ENCODE measurements at places on chromosomes 3 and 15.

GRCh38 chr3:3693593-3693992, 105.6 kb upstream of the LRRN1 start:
- DNase-seq = no peak

DNA sequence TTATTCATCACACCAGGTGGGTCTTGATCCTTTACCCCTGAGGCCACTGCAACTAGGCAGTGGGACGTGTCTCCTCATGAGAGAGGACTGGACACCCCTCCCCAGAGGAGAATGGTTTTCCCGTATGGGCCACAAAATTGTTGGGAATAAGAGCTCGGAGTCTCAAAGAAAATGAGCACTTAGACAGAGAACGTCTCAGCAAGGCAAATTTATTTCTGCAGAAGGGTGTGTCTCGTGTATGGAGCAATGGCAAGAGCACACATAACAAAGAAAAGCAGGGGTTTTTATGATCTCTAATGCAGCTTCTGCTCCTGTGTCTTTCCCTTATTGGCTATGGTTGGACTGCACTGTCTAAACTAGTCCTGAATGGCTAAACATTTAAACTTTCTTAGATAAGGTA, 803.5 kb downstream of the PLOD2 start:
- no peak for DNase-seq

- DNase-seq = no peak
These were observed 98.6 kb upstream of the PRR20G start for GRCh38 chr3:127386490-127386889.

DNA sequence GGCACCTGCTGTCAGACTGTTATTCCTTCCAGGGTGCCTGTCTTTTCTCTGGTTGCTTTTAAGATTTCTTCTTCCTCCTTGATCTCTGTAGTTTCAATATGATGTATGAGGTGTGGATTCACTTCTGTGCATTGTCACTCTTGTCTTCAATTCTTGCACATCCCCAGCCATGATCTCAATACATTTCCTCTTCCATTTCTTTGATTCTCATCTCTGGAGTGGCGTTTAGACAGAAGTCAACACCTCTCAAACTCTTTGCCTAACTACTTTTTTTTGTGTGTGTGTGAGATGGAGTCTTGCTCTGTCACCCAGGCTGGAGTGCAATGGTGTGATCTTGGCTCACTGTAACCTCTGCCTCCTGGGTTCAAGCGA, 224.4 kb upstream of the LYSMD4 start:
- DNase-seq = no peak

DNA sequence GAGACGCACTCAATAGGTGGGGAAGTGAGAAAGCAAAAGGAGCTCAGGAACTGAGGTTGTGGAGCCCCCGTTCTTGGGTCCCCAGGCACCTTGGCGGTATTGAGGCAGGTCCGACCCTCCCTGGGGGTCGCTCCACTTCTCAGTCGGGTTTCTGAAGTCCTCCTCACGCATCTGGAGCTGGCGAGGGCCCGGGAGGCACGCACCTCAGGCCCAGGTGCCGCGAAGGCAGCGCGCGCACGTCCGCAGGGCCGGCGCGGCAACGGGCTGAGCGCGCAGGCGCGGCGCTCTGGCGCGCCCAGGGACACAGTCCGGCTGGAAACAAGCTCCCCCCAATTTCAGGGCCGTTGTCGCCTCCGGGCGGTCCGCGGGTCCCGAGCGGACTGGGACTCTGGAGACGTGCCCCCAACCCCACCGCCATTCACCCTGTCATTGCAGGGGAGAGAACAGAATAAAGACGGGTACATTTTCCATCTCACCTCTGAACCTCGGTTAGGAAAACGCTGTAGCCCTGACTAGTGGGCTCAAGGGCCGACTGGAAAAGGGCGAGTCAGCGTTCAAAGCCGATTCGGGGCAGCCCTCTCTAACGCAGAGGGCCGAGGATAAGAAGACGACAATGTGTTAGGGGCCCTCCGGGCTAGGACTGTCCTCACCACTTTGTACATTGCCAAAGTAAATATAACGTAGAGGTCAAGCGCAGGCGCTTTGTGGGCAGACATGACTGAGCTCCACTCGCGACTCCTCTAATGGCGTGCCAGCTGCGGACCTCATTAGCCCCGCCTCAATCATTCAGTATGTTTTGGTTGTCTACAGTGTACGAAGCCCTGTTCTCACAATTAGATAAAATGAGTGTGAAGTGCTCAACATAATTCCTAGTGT, at the start of gene ZNF770:
ZNF770 (minus strand) TSS at position 261 of the 876 bp plus-strand sequence. CDS start 4,853 bp downstream, outside the sequence.
- peak; percentile 16 for DNase-seq

DNA sequence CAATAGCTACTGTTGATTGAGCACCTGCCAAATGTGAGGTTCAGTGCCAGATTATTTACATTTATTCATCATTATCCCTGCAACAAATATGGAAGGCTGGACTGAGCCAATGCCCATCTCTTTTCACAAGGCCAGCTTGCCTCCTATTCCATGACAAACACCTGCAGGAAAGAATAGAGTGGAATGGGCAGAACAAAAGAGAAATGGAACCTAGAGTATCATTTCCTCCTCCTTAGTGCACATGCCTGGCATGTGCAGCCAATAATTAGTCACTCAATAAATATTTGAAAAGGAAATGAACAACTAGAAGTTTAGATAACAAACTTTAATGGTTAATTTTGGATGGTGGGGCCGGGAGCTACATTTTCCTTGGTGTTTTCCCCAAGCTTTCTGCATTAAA, 61.4 kb upstream of the MYRIP start:
- DNase-seq = no peak

DNA sequence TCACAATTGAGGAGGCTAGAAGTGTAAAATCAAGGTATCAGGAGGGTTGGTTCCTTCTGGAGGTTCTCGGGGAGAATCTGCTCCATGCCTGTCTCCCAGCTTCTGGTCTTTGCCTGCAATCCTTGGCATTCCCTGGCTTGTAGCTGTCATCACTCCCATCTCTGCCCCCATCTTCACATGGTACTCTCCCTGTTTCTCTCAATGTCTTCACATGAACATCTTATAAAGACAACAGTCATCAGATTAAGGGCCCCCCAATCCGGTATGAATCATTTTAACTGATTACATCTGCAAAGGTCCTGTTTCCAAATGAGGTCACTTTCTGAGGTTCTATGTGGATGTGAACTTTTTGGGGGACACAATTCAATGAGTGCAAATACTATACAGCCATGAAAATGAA, 113.0 kb upstream of the GALNT15 start:
- DNase-seq = no peak

DNA sequence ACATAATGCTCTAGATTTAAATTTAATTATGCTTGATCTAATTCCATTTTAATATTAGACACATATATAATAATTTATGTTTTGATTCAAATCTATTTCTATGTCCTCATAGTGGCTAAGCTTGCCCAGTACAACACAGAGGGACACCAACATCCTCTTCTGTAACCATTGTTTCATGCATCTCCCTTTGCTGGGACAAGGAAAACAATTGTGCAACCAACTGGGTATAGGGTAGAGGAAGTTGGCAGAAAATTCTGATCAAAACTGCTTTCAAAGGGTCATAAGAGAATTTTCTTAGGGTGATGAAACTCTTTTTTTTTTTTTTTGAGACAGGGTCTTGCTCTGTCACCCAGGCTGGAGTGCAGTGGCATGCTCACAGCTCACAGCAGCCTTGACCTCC, 121.4 kb upstream of the SGO1 start:
- DNase-seq = no peak

DNA sequence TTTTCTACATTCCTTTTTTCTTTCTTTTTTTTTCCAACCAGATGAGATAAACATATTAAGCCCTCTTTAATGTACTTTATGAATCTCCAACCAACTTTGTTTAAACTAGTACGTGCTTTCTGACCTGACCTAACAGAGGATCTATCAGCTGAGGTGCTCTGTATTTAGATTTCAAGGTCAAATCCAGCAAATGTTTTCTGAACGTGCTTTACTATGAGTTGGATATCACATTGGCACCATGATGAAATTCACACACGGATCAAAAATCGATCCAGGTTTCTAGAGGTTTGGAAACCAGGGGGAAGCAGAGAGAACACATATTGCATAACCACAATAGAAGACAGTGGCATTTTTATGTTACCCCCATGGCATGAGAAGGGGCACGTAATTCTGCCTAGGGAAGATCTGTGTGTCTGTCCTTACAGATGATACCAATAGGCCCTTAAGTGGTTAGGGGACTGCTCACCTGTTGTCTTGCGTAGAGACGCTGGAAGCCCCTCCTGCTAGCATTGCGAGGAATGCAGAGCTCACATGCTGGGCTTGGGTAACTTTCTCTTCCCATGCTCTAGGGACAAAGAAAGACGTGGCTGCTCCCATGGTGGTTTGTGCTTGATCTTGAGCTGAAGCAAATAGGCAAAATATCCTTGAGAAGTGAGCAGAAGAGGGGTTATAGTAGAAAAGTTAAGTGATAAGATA, 59.3 kb upstream of the ABHD10 start:
- DNase-seq = no peak

DNA sequence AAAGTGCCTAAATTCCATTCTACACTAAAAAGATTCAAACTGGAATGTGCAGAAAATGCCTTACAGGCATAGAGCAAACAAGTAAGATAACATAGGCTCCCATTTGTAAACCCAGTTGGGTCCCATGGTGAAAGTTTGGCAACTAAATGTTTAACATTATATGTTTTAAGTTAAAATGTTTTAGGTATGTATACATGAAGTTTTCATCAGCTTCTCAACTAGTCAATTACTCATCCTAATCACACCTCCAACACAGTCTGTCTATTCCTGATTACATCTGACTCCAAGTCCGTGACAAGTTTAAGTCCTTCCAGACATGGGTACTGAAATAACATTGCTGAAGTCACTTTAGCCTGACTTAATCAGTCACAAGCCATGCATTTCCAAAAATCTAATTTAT, 25.0 kb downstream of the MYLK start:
- no peak for DNase-seq

DNA sequence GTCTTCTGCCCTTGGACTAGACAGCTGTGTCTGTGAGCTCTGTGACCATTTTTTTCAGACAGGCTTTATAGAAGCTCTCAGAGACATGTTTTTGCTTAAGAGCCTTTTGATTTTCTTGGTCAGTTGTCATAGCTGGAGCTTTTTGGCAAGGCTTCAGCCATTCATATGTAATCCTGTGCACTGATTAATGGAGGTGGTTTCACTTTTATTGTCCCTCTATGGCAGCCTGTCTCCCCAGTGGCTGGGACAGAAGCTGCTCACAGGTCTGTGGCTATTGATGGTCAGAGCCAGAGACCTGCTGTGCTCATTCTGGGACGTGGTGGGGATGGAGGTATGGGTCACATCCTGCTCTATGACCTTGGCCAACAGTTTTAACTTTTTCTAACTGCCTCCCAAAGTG, 226.6 kb upstream of the LRRFIP2 start:
- DNase-seq = no peak

GRCh38 chr3:69065318-69065964, 13.3 kb upstream of the TMF1 start:
- no peak for DNase-seq

GRCh38 chr3:119861681-119862080, 79.8 kb downstream of the NR1I2 start:
- no peak for DNase-seq

DNA sequence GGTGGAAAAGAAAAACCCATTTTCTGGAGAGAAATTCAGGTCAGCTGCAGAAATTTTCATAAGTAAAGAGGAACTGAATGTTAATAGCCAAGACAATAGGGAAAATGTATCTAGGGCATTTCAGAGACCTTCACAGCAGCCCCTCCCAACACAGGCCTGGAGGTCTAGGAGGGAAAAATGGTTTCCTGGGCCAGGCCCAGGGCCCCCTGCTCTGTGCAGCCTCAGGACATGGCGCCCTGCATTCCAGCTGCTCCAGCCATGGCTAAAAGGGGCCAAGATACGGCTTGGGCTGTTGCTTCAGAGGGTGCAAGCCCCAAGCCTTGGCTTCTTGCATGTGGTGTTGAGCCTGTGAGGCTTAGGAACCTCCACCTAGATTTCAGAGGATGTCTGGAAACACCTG, 92.2 kb downstream of the C3orf70 start:
- DNase-seq = no peak

- no peak for DNase-seq
These were observed 4.6 kb upstream of the TSPAN3 start for GRCh38 chr15:77075528-77075927.

DNA sequence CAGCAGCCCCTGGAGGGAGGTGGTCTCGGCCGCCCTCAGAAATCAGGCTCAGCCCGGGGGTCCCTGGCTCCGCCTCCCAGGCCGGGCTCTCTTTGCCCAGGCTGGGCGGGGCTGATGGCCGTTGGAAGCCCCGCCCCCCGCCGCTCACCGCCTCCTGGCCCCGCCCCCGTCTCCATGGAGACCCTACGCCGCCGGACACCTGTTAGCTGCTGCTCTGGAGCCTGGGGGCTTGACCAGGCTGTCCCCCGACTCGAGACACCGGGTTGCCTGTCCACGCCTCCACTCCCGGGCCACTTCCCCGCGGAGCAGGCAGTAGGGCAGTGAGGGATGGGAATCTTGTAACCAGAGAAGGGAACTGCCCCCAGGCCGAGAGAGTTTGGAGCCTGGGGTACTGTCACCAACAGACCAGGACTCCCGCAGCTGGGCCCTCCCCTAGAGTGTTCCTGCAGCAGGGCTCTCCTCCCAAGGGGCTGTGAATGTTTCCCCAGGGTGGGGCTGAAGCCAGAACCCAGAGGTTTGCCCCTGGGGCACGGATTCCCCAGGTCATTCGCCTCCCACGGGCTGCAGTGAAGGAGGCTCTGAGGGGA, 27.8 kb upstream of the RPL32 start:
- no peak for DNase-seq

DNA sequence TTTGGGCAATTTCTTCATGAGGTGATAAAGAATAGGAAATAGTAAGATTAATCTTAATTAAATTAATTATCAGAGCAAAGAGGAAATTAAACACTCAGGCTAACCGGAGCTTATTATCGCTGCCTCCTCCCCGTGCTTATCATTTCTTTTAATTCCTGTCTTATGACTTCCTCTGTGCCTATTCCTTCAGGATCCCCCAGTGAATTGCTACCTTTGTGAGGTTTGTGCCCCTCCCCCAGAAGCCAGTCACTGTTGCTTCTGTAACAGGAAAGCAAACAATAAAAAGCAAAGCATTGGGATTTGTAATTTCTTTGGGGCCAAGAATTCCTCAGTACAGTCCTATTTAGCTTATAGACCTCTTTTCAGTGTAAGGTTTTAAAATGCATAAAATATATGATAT, 164.5 kb downstream of the CADPS start:
- no peak for DNase-seq

- DNase-seq = no peak
These were observed 327.4 kb downstream of the EPHA3 start for GRCh38 chr3:89434621-89435380.

GRCh38 chr3:133276594-133276993, 123.3 kb upstream of the BFSP2 start:
- DNase-seq = no peak

- no peak for DNase-seq
These were observed 760.4 kb upstream of the SEMA6D start for GRCh38 chr15:46956881-46957280.

GRCh38 chr3:39146083-39146501, 7.3 kb downstream of the CSRNP1 start:
- DNase-seq = no peak
